ENCODE measurements at places on chromosomes 6 and 20. TPM values are rescaled to one million over a fixed set of nuclear protein-coding genes. Genes with fewer than 3 reads are reported as not detected.

DNA sequence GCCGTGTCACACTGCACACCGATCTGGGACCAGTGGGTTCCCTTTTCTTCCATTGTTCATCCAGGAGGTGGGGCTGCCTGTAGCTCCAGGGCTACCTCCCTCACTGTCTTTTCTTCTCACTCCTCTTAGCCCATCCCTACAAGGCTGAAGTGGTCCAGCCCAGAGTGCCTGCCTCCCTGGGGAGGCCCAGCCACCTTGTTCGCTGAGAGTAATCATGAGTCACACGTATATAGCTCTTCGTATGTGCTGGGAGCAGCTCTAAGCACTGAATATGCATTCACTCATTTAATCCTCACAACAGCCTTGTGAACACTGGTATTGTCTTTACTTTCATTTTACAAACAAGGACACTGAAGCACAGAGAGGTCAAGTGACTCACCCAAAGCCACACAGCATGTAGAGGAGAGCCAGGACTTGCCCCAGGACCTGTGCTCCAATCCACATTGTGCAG lies 14.7 kb upstream of the CCDC167 start:
- no peak for DNase-seq

CALHM4 gene
- total RNA-seq, result not detected

GRCh38 chr20:24775966-24776365 lies 173.1 kb upstream of the CST7 start:
- no peak for DNase-seq

DNA sequence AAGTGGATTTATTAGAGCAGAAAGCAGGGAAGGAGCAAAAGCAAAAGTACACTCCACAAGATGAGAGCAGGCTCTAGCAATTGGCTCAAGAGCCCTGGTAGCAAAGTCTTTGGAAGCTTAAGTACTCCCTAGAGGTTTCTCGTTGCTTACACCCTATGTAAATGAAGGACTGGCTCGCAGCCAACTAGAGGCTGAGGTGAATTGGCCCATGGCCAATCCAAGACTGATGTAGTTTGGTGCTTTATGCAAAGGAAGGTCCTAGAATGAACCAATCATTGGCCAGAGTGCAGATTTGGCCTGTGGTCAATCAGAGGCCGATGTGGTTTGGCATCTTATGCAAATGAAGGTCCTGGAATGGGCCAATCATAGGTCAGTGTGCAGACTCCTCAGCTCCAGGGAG lies 191.3 kb upstream of the ARID1B start:
- DNase-seq, result no peak

FAM184A gene
- 2.2 TPM for total RNA-seq

DNA sequence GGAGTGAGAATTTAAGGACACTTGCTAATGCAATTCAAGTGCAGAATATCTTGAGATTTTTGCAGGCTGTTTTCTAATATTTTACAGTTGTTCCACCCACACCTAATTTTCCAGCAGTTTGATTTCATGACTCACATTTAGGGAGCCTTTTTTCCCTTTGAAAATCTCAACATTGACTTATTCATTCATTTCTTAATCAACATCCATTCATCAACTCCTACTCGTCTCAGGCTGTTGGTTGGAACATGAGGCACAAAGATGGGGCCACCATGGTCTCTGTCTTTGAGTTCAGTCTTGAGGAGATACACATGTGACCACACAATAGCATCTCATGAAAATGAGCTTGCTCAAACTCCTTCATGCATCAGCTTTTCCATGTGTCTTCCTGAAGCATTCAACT lies 135.6 kb downstream of the UNC5CL start:
- no peak for DNase-seq

DNA sequence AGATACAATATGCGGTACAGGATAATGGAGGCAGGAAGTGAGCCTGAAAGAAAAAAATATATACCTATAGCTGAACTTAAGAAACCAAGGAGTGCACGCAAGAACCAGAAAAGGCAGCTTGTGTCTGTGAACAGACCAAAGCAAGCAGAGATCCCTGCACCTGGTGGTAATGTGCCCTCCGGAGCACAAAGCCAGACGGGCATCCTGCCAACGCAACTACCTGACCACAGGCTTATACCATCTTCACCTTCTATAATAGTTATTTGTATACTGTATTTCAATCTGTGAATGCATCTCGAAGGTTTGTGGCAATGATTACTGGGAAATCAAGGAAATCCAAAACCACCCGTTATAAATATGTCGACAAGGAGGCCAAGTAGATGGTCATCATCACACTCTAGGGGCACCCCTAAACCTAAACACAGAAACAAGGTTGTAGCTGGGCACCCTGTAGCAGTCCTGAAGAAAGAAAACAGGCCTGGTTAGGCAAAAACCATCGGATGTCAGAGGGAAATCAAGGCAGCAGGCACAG lies 801 bp downstream of the FBXL4 start:
- peak; percentile 66 for DNase-seq

LCA5 gene
- total RNA-seq, result 0.22 TPM

- DNase-seq, result peak; percentile 68
These were observed 32.5 kb downstream of the SUN5 start for GRCh38 chr20:32971703-32972161.

- DNase-seq, result no peak
These were observed 79.5 kb downstream of the MYB start for GRCh38 chr6:135260612-135261011.

DNA sequence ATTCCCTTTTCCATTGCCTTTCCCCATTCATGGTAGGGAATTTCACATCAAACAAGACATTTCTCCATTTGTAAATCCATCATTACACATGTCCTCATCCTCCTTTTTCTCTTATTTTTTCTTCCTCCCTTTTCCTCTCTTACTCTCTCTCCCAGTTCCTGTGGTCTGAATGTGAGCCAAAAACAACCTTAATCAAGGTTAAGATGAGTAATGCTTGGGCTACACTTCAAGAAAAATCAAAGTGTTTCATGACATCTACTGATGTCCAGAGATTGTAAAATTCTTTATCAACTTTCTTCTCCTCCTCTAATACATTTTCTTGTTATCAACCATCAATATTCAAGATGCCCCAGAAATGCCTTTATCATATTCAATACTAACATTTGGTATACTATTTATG lies 208.0 kb upstream of the PRND start:
- no peak for DNase-seq

GRCh38 chr6:4280707-4281106 lies 145.3 kb upstream of the ECI2 start:
- DNase-seq, result no peak

DNA sequence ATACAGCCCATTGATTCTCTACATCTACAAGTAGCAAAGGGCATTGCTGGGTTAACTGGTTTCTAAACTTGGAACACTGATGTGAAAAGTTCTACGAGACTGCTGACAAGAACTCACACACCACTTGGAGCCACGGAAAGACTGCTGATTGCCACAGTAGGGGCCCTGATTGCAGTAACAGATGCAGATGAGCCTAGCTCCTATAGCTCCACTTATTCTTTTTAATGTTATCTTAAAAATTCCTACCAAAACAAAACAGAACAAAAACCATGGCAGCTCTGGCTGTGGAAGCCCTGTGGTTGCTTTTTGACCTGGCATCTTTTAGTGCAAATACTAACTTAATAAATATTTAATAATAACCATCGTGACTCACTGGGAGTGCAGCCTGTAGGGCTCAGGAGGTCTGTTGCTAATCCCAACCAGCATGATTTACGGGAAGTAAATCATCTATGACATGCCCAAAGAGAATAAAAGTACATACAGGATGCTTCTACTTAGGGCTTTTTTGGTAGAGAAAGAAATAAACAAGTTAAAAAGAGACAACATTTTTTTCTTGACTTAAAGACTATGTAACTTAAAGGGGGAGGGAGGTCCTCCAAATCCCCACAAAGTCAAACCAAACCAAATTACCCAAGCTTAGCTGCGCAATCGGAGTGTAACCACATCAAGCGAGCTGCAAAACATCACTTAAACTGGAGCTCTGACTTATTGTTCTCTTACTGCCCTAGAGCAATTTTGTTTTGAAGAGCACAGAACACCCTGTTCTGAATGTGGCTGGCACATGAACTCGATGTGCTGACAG lies 87.2 kb downstream of the FKBP5 start:
- peak; percentile 87 for DNase-seq

NKX2-4 gene
- not detected for total RNA-seq

DNA sequence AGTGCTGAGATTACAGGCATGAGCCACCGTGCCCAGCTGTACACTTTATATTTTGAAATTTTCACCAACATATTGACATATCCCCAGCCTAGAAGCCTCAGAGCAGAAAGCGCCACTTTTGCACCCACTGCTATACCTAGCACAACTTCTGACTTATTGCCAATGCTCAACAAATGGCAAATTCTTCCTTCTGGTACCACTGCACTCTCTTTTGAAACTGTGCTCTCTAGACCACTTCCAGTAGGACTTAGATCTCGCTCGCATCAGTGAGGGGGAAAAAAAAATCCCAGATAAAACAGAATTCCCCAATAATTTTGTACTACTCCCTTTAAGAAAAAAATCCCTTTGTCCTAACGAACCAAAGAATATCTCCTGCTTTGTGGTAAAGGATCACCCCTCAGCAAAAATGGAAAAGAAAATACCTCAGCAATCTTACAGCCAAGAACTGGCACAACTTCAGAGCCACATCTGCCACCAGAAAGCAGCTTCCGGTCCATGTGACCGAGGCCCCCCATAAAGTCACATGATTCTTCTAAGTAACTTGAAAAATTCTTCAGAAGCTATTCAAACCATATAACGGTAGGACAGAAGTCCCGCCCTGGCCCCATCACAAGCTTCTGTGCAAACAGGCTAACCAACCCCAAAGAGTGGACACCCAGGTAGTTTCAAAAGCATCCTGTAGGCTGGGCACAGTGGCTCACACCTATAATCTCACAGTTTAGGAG lies 18.5 kb upstream of the IL17F start:
- DNase-seq, result peak; percentile 59

DNA sequence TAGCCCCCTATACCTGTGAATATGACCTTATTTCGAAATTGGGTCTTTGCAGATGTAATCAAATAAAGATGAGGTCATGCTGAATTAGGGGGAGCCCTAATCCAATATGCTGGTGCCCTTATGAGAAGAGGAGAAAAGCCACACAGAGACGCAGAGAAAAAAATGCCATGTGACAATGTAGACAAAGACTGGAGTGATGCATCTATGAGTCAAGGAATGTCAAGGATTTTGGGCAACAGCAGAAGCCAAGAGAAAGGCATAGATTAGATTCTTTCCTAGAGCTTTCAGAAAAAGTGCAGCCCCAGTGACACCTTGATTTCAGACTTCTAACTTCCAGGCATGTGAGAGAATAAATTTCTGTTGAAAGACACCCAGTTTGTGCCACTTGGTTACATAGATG lies 47.4 kb upstream of the HS3ST5 start:
- DNase-seq, result no peak

GRCh38 chr6:62285612-62286469 lies at the start of gene KHDRBS2:
Gene KHDRBS2 (minus strand): TSS chr6:62286225.
- no peak for DNase-seq

KCNK17 gene
- total RNA-seq, result not detected

FOXA2 gene
- total RNA-seq, result not detected

GRCh38 chr6:166598441-166599138 lies 12.1 kb upstream of the RAMACL start:
- DNase-seq, result no peak

GRCh38 chr6:130116273-130116672 lies 97.9 kb downstream of the L3MBTL3 start:
- no peak for DNase-seq

DNA sequence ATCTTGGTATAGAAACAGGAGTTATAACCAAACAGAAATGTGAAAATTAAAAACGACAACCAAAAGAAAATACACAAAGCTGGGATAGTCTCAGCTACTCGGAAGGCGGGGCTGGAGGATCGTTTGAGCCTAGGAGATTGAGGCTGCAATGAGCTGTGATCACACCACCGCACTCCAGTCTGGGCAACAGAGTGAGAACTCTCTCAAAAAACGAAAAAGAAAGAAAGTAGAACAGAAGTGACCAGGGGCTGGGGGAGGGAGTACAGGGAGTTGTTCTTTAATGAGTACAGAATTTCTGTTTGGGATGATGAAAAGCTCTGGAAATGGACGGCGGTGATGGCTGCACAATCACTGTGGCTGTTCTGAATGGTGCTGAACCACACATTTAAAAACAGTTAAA lies 5.9 kb downstream of the GMEB2 start:
- DNase-seq, result no peak

OPRM1 gene
- total RNA-seq, result not detected

UCKL1 gene
- total RNA-seq, result 36.2 TPM

DNA sequence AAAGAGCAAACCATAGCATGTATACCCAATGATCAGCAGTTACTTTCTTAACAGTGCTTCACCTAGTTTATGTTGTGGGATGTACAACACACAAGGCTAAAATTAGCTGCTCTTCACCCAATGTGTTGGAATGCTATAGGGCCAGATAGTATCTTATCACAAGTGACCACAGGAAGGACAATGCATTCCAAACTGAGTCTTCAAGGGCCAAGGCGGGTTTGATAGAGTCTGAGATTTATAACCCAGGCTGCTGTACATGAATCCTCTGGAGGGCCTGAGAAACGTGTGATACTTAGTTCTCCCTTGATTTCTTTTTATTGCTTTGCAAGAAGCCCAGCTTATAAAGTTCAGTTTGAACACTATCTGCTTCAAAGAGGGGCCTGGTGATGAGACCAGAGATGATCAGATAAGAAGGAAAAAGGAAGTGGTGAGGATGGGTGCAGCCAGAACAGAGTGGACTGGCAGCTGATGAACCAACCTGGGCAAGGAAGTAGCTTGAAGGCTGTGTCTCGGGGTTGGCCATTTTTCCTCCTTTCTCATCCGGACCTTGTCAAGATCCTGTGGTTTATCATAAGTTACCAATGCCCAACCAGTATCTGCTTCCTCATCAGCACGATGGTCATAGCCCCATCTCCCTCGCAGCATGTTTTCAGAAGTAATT lies 62.2 kb upstream of the BMP2 start:
- DNase-seq, result no peak

GRCh38 chr6:31948753-31949413 lies 3.0 kb downstream of the CFB start:
- DNase-seq, result no peak

DNA sequence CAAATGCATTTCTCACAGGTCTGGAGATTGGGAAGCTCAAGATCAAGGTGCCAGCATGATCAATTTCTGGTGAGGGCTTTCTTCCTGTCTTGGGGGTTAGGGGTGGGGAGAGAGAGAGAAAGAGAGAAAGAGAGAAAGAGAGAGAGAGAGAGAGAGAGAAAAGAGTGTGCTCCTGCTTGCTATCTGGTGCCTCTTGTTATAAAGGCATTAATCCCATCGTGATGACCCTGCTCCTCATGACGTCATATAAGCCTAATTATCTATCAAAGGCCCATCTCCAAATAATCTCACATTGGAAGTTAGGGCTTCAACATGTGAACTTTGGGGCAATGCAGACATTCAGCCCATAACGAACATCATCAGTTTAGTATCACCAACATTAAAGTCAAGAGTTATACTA lies 114.8 kb downstream of the EYA4 start:
- DNase-seq, result no peak

CMTR1 gene
- 54.3 TPM for total RNA-seq

DNA sequence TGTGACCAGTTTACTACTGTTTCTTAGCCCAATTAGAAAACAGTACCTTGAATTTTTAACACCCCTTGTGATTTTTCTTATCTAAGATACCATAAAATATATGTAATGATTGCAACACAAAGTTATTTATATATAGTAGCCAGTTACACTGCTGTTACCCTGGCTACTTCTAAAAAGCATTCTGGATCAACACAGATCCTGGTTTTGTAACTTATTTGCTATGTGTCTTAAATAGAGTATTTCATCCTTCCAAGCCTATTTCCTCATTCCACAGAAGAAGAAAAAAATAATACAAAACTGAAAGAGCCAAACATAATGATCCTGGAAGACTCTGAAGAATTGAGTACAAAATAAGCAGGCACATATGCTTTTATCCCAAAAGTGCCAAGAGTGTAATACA lies 19.0 kb upstream of the GSTA4 start:
- DNase-seq, result no peak

Data from CD8-positive, alpha-beta memory T cell (primary cell).